Activated CD4-positive, alpha-beta T cell treated with anti-CD3 and anti-CD28 coated beads, Interleukin-2, amount 10 ng/mL, durations not matched to agents 7 days and 5 days (primary cell): ENCODE measurements at places on chromosomes 3 and 15. TPM values are rescaled to one million over a fixed set of nuclear protein-coding genes. Genes with fewer than 3 reads are reported as not detected.

- H3K4me1 ChIP-seq = peaks cover 9% of the 10 kb centered on the region
- no peak overlapping the region for H3K4me3 ChIP-seq
- H3K36me3 ChIP-seq = no peaks in the 10 kb centered on the region
- H3K27me3 ChIP-seq = peaks cover 2% of the 10 kb centered on the region
- DNase-seq = no peak
- H3K27ac ChIP-seq = no peak overlapping the region
Measured at GRCh38 chr3:101998256-101998926, 149.1 kb downstream of the NFKBIZ start.

- H3K27me3 ChIP-seq = peaks cover 6% of the 10 kb centered on the region
- H3K4me3 ChIP-seq = no peak overlapping the region
- H3K4me1 ChIP-seq = peaks cover 2% of the 10 kb centered on the region
- no peaks in the 10 kb centered on the region for H3K36me3 ChIP-seq
- no peak for DNase-seq
Measured at GRCh38 chr3:157614896-157615295, 111.7 kb upstream of the VEPH1 start.

- H3K36me3 ChIP-seq = peaks cover 17% of the 10 kb centered on the region
- peak overlapping the region; percentile 31 for H3K27ac ChIP-seq
- H3K4me1 ChIP-seq = peaks cover 18% of the 10 kb centered on the region
- no peak overlapping the region for H3K4me3 ChIP-seq
Measured at GRCh38 chr3:48058091-48058490, 41.9 kb upstream of the MAP4 start.

Gene GOLGA6L7
- total RNA-seq = not detected

DNA sequence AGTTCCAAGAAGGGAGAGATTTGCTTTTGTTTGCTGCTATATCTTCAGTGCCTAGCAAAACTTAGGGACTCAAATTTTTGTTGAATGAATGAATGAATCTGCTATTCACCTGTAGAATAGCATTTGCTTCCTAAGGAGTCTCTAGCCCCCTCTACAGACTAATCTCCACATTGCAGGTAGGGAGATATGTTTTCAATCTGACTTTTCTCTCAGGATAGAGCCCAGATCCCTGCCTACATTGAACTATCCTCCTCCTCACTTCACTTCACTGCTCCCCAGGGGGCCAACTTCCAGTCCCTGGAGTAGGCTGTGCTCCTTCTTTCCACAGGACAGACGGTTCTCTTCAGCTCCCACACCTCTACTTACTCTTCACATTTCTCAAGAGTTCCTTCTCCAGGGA, 81.9 kb upstream of the PTX3 start:
- no peaks in the 10 kb centered on the region for H3K36me3 ChIP-seq
- peaks cover 6% of the 10 kb centered on the region for H3K27me3 ChIP-seq
- H3K4me3 ChIP-seq = no peak overlapping the region
- DNase-seq = no peak
